T-cell (primary cell): ENCODE measurements at places on chromosomes 1 and 21.

- H3K4me1 ChIP-seq: peaks cover 14% of the 10 kb centered on the region
- H3K4me3 ChIP-seq: peak overlapping the region; percentile 96
- H3K27me3 ChIP-seq: no peaks in the 10 kb centered on the region
- peaks cover under 1% of the 10 kb centered on the region for H3K36me3 ChIP-seq
- no peak for DNase-seq
Observed at GRCh38 chr1:224113545-224113917, 380 bp upstream of the FBXO28 start.

DNA sequence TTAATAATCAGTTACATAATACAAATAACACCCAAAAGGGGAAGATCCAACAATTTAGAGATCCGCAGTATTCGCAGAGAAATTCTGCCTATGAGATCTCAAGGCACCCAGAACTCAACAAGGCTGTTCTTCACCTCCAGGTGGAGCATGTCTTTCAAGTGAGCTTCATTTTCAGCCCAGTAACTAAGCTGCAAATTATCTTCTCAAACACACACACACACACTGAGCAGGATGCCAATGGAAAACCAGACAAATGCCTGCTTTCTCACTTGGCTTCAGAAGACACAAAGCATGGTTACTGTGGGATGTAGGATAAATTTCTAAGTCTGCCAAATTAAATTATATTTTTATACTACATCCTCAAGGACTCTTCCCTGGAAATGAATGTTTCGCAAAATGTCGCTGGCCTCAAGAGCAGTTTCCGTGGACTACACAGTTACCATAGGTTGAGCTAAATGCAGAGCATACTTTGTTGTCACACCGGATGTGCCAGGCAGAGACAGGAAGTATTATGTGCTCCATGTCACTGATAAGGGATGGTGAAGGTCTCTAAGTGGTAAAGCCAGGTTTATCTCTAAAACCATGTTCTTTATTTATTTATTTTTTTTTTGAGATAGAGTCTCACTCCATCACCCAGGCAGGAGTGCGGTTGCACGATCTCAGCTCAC is 30.3 kb downstream of the UBR4 start:
- DNase-seq: peak; percentile 35
- peaks cover 10% of the 10 kb centered on the region for H3K4me1 ChIP-seq
- peak overlapping the region; percentile 41 for H3K27ac ChIP-seq
- H3K4me3 ChIP-seq: no peak overlapping the region

- DNase-seq: no peak
- no peaks in the 10 kb centered on the region for H3K4me1 ChIP-seq
- H3K36me3 ChIP-seq: no peaks in the 10 kb centered on the region
- no peak overlapping the region for H3K4me3 ChIP-seq
Observed at GRCh38 chr21:45799765-45800338, 156.3 kb downstream of the PCBP3 start.

DNA sequence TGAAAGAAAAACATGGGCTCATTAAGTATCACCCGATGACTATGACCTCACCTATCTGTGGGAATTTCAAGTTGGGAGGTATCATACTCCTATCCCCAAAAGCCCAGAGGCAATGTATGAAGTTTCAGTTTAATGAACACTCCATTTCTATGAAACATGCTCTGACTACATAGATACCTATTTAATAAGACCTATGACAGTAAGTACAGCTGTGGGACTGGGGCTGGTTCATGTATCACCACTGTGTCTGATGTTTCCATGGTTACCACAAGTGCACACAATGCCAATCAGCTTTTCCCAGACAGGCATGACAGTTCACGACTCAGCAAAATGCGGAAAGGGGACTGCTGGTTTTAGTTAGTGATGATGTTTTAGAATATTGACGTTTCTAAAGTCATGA is 167.7 kb downstream of the SIPA1L2 start:
- no peak for DNase-seq
- no peak overlapping the region for H3K4me3 ChIP-seq
- H3K36me3 ChIP-seq: no peaks in the 10 kb centered on the region
- no peaks in the 10 kb centered on the region for H3K4me1 ChIP-seq
- no peak overlapping the region for H3K27ac ChIP-seq

- H3K4me1 ChIP-seq: peaks cover 26% of the 10 kb centered on the region
- H3K4me3 ChIP-seq: peak overlapping the region; percentile 97
- H3K36me3 ChIP-seq: no peaks in the 10 kb centered on the region
- H3K27me3 ChIP-seq: no peaks in the 10 kb centered on the region
Observed at GRCh38 chr1:15618655-15619525, 1.6 kb downstream of the DDI2 start.
